ENCODE measurements at places on chromosomes 13 and 19. TPM values are rescaled to one million over a fixed set of nuclear protein-coding genes. Genes with fewer than 3 reads are reported as not detected.

- H3K4me1 ChIP-seq, result no peaks in the 10 kb centered on the region
- DNase-seq, result peak; percentile 7
- no peaks in the 10 kb centered on the region for H3K27me3 ChIP-seq
- no peak overlapping the region for H3K27ac ChIP-seq
- no peak overlapping the region for H3K4me3 ChIP-seq
Measured at GRCh38 chr19:28737021-28737895, 475.7 kb downstream of the UQCRFS1 start.

DNA sequence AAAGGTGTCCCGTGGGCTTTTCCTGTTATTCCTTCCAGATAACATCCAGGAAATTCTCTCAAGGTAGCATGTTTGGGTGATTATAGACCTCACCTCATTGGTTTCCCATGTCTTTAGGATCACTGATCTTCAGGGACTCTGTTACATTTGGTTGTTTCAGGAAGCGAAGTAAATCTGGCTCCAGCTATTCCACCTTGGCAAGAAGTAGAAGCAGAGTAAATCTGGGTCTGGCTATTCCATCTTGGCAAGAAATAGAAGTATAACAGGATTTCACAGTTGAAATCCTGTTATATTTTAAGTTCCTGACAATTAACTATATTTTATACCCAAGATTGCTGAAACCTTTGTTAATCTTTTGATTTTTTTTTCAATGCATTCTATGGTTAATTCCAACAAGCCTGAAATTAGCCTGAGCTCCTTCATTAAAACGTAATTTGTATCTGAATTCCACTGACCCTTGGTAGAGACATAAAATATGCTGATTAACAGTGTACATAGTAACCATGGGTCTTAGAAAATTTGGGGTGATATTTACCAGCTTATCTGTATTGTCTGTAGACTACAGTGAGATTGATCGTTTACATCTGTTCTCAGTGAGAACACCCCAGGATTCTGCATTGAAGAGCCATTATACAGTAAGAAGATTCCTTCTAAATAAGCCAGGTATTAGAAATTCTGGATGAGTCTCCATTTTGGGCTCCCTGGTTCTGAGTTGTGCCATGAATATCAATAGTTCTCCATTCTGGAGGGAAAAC lies 267.6 kb upstream of the SLITRK6 start:
- no peak overlapping the region for H3K4me3 ChIP-seq
- no peaks in the 10 kb centered on the region for H3K4me1 ChIP-seq
- H3K27ac ChIP-seq, result no peak overlapping the region
- no peak for DNase-seq
- no peaks in the 10 kb centered on the region for H3K27me3 ChIP-seq
- H3K36me3 ChIP-seq, result no peaks in the 10 kb centered on the region

- DNase-seq, result no peak
- no peaks in the 10 kb centered on the region for H3K27me3 ChIP-seq
- no peak overlapping the region for H3K27ac ChIP-seq
- H3K4me3 ChIP-seq, result no peak overlapping the region
- H3K4me1 ChIP-seq, result no peaks in the 10 kb centered on the region
Measured at GRCh38 chr13:35107535-35107934, 165.5 kb downstream of the NBEA start.

DNA sequence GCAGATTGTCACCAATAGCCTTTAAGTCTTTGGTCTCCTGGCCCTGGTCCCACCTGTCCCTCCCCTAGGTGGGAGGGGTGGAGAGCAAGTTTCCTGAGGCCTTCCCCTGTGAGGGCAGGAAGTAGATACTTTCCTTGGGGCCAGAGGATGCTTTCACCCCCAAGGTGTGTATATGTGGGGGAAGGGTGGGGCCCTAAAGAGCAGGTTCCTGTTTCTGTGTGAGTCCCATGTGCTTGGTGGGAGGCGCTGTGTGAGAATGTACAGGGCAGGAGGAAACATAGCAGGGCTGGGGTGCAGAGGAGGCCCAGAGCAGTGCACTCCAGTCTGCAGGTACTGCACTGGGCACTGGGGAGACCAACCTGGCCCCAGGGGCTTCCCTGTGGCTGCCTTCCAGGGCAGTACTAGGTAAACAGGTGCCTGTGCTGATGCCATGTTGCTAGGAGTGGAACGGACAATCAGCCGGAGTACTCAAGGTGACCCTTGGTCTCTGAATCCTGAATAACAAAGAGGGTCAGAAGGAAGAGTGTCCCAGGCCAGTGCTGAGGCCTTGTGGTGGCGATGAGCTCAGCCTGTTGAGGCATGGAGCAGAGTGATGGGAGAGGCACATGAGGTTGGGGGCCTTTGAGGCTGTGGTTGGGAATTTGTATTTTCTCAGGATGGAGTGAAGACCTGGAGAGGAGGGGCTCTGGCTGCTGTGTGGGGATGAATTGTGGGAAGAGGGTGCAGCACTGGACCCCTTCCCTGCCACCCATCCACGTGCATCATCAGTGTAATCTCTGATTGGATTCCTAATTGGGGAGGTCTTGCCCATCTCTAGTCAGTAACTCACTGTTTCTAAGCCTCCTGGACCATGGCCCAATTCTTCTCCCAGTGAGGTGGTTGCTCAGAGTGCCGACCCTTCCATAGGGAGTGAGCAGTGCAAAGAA lies 5.1 kb downstream of the EGLN2 start:
- DNase-seq, result no peak
- H3K27ac ChIP-seq, result no peak overlapping the region
- H3K36me3 ChIP-seq, result peaks cover 4% of the 10 kb centered on the region
- H3K27me3 ChIP-seq, result no peaks in the 10 kb centered on the region

GRCh38 chr13:101774393-101774792 lies 321.9 kb downstream of the ITGBL1 start:
- H3K36me3 ChIP-seq, result no peaks in the 10 kb centered on the region
- H3K4me1 ChIP-seq, result no peaks in the 10 kb centered on the region
- H3K27me3 ChIP-seq, result peaks cover 2% of the 10 kb centered on the region
- H3K27ac ChIP-seq, result no peak overlapping the region
- no peak overlapping the region for H3K4me3 ChIP-seq

- peaks cover 19% of the 10 kb centered on the region for H3K4me1 ChIP-seq
- H3K36me3 ChIP-seq, result no peaks in the 10 kb centered on the region
- H3K27ac ChIP-seq, result no peak overlapping the region
Measured at GRCh38 chr13:20188667-20189553, 3.8 kb downstream of the GJB2 start.

DNA sequence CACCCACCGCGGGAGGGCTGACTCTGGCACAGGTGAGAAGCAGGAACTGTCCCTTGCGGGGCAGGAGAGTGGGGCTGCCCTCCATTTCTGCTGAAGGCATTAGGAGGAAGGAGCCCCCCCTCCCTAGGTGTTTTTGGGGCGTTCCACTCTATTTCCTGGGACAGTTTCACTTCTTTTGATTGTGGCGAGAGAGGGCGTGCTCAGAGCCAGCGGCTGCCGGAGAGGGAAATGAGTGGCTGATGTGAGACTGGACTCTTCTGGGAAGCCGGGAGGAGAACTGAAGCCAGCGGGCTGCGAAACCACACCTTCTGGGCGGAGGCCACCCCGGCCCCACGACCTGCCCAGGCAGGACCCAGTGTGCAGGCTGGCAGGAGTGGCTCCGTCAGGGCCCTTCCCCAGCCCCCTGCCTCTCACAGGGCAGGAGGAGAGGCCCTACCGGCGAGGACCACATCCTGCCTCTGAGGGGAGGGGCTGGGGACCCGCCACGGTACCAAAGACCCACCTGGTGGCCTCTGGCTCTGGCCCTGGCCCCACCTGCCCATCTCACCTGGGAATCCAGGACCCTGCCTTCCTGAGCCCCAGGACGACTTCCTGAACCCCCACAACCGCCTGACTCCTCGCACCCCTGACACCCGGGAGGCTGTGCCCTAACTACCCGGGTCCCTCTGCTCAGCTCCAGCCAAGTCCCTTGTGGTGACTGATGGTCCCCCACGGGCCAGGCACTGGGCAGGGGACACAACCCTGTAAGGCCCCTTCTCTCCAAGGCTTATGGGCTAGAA lies 25.9 kb downstream of the MPND start:
- H3K4me1 ChIP-seq, result peaks cover 34% of the 10 kb centered on the region
- H3K27me3 ChIP-seq, result no peaks in the 10 kb centered on the region
- H3K36me3 ChIP-seq, result peaks cover 3% of the 10 kb centered on the region
- H3K27ac ChIP-seq, result peak overlapping the region; percentile 38
- no peak overlapping the region for H3K4me3 ChIP-seq

- no peaks in the 10 kb centered on the region for H3K36me3 ChIP-seq
- H3K4me3 ChIP-seq, result no peak overlapping the region
- H3K27ac ChIP-seq, result peak overlapping the region; percentile 58
- peak; percentile 91 for DNase-seq
- peaks cover 24% of the 10 kb centered on the region for H3K4me1 ChIP-seq
Measured at GRCh38 chr19:46115396-46116106, 8.9 kb downstream of the IGFL3 start.

DNA sequence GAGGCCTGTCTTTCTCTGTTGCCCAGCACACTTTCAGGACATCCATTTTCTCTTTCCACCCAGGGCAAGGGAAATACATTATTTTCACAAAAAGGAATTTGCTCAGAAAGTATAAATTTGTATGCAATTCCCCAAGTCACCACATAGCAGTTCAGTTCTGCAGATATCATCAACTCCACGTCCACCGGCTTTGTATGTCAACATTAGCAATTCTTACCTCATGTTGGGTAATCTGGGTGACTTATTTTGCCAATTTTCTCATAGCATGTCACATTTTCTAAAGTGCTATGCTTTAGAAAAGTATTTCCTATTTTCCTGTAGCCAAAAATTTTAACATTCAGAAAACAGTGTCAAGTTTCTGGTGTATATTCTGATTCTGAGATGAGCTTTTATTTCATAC lies 501.8 kb downstream of the EFNB2 start:
- H3K27me3 ChIP-seq, result no peaks in the 10 kb centered on the region
- peak overlapping the region; percentile 13 for H3K27ac ChIP-seq
- no peak overlapping the region for H3K4me3 ChIP-seq
- no peaks in the 10 kb centered on the region for H3K36me3 ChIP-seq
- peak; percentile 56 for DNase-seq
- H3K4me1 ChIP-seq, result peaks cover 3% of the 10 kb centered on the region

GRCh38 chr13:109669234-109669612 lies 117.2 kb downstream of the IRS2 start:
- no peak for DNase-seq
- no peak overlapping the region for H3K27ac ChIP-seq
- H3K4me3 ChIP-seq, result no peak overlapping the region
- H3K4me1 ChIP-seq, result peaks cover 6% of the 10 kb centered on the region
- H3K36me3 ChIP-seq, result no peaks in the 10 kb centered on the region

DNA sequence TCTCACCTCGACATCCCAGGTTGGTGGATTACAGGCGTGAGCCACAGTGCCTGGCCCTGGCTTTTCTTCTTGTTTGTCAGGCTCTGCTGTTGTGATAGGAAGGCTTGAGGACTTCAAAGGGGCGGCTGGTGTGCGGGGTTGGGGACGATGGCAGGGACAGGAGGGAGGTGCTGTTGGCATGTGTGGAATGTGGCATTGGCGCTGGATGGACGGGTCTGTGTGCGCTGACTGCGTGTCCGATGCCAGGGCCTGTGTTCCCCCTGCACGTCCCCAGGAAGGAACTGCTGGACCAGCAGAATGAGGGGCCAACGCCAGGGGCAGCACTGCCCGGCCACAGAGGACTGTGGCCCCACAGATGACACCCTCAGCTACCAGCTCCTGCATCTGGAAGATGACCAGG lies 12.7 kb upstream of the PTBP1 start:
- H3K27me3 ChIP-seq, result no peaks in the 10 kb centered on the region
- H3K27ac ChIP-seq, result no peak overlapping the region
- DNase-seq, result no peak
- H3K36me3 ChIP-seq, result no peaks in the 10 kb centered on the region
- no peak overlapping the region for H3K4me3 ChIP-seq

- DNase-seq, result no peak
- H3K4me3 ChIP-seq, result no peak overlapping the region
- no peaks in the 10 kb centered on the region for H3K27me3 ChIP-seq
- H3K27ac ChIP-seq, result no peak overlapping the region
- H3K4me1 ChIP-seq, result no peaks in the 10 kb centered on the region
Measured at GRCh38 chr19:11513946-11514345, 8.3 kb upstream of the ZNF653 start.

DNA sequence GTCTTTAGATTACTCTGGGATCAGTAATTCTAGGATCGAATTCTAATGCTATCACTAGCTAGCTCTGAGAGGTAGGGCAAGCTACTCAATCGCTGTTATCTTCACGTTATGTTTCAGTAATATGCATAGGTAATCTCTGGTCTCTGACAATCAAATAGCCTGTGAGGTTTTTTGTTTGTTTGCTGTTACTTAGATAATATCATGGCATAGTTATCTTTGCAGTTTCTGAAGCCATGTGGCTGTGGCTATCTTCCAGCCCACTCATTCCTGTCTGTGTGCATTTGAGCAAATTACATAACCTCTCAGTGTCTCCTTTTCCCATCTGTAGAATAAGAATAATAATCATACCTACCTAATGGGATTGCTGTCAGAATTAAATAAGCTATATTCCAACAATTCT lies 330.2 kb downstream of the PCDH9 start:
- H3K27ac ChIP-seq, result no peak overlapping the region
- H3K4me3 ChIP-seq, result no peak overlapping the region
- H3K4me1 ChIP-seq, result no peaks in the 10 kb centered on the region
- H3K27me3 ChIP-seq, result no peaks in the 10 kb centered on the region

GRCh38 chr13:104983601-104984000 lies 1551.9 kb downstream of the EFNB2 start:
- H3K36me3 ChIP-seq, result no peaks in the 10 kb centered on the region
- no peak for DNase-seq
- no peak overlapping the region for H3K27ac ChIP-seq
- H3K4me3 ChIP-seq, result no peak overlapping the region
- no peaks in the 10 kb centered on the region for H3K27me3 ChIP-seq
- peaks cover 7% of the 10 kb centered on the region for H3K4me1 ChIP-seq

GRCh38 chr13:63855457-63856118 lies 2439.9 kb upstream of the PCDH20 start:
- H3K4me1 ChIP-seq, result no peaks in the 10 kb centered on the region
- DNase-seq, result no peak
- no peak overlapping the region for H3K27ac ChIP-seq
- H3K36me3 ChIP-seq, result no peaks in the 10 kb centered on the region
- no peaks in the 10 kb centered on the region for H3K27me3 ChIP-seq

DNA sequence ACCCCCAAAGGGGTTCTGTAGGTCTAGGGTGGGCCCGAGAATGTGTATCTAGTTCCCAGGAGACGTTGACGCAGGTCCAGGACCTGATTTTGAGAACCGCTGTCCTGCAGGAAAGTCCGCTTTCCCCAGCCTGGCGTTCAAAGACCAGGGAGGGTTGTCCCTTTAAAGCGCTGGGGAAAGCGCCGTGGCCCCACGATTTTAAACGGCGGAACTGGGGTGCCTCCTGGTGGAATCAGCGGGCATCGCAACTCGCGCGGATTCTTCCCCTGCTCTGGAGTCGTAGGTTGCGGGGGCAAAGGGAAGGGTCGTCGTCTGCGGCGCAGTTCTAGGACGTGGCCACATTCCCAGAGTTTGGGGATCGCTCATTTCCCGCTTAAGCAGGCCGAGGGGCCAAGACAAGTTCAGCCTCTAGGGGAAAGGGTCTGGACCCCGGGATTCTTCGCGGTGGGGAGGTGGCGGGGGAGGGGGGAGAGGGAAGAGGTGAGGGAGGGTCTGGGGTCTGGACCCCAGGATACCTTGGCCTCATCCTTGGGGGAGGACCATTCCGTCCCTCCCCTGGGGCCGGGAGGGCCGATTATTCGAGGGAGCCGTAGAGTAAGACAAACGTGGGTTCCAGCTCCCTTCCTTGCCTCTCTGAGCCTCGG lies 7.7 kb downstream of the PNMA8B start:
- H3K36me3 ChIP-seq, result no peaks in the 10 kb centered on the region
- DNase-seq, result no peak
- peaks cover 25% of the 10 kb centered on the region for H3K27me3 ChIP-seq
- H3K27ac ChIP-seq, result no peak overlapping the region
- peak overlapping the region; percentile 49 for H3K4me3 ChIP-seq

NCCRP1 gene
- not detected for total RNA-seq

ZNF66 gene
- 7.5 TPM for total RNA-seq

ADGRE2 gene
- 0.12 TPM for total RNA-seq

FFAR3 gene
- total RNA-seq, result not detected

SPRED3 gene
- 19.0 TPM for total RNA-seq

STAP2 gene
- 1.8 TPM for total RNA-seq

MRPS12 gene
- total RNA-seq, result 59.5 TPM

MPHOSPH8 gene
- total RNA-seq, result 18.0 TPM

ZNF222 gene
- 4.0 TPM for total RNA-seq

FGF22 gene
- not detected for total RNA-seq
